ENCODE measurements at places on chromosomes 1 and 21.

GRCh38 chr1:17081439-17081838 is 27.6 kb upstream of the SDHB start:
- DNase-seq = peak; percentile 72

DNA sequence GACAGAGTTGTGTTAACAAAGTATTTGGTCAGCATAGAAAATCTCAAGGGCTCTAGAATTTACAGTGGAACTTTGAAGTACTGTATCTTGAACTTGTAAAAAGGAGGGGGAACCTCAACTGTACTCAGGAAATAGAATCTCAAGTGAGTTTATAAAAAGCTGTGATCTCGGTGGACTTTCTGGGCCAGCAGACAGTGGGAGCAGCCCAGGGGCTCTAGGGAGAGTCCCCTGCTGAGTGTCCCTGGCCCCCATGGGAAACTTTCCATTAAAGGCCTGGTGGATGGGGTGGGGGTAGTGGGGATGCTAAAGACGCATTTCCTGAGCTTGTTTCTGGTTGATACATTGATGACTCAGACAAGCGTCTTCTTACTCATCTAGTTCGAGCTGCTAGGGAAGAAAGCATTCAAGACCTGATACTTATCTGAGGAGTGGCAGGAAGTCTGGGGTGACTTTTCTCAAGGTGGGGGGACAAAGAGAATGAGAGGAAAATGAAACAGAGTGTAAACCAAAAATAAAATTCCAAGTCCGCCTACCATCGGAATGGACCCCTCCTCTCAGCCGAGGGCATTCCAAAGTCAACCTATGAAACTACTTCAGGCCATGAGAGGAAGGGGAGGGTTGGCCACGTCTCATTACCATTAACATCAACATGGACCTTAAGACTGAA is 65.5 kb downstream of the NID1 start:
- peak; percentile 94 for DNase-seq

- no peak for DNase-seq
Observed at GRCh38 chr1:155856257-155856974, 598 bp downstream of the GON4L start.

DNA sequence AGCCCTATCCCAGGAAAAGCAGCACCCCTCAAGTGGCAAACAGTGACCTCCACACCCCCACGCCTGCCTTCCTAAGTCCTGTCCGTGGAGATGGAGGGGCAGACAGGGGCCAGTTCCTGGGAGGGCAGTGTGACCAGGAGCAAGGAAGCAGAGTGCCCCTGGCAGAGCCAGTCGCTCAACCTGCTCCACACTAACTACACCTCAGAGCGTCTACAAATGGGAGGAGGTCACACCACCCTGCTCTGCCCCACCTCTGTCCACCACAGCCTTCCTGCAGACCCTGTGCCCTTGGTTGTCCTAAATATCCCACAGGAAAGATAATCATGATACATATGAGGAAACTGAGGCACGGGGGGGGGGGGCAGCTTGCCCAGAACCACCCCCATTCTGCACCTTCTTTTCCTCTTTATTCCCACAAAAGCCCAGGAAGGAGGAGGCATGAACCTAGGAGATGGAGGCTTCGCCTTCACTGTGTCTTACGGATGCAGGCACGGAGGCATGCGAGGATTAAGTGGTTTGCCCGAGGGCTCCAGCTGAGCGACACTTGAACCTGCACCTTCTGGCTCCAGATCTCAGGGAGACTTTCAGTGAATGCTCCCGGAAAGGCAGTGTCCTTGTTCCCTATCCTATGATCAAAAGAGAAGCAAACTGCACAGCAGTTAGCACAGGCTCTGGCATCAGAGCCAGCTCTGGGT is 42.7 kb upstream of the SELENON start:
- no peak for DNase-seq

GRCh38 chr1:39165049-39165448 is 39.4 kb upstream of the MACF1 start:
- DNase-seq = no peak

GRCh38 chr21:35390013-35390776 is 341.1 kb upstream of the RUNX1 start:
- peak; percentile 1 for DNase-seq

Data from GM12865 (cell line).